ENCODE measurements at places on chromosomes 1 and 21. TPM values are rescaled to one million over a fixed set of nuclear protein-coding genes. Genes with fewer than 3 reads are reported as not detected.

DNA sequence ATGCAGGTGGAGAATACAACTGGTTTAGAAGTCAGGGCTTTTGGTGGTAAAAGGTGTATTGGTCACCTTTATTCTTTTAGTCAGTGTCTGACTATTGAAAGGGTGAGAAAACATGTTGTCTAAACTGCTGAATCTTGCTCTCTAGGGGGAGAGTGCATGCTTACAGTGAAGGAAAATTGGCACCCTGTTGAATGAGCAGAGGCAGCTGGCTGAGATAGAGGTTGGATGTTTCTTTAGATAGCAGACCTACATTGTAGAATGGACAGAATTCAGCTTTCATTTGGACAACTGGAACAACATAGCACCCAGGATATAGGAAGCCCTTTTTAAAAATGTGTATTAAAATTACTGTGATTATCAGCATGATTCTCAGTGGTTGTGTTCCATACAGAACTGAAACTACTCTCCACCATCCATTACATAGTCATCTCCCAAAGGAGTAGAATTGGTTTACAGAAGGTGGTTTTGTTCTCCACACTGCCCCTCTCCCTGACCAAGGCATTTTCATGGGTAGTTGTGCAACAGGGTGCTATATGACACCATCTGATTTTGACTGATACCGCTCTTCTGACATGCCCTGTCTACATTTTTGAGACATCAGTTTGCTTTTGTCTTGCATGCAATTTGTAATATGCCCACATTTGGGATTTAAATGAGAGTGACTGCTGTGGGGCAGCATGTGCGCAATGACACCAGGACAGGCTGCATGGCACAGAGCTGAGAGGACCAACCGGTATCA is 16.2 kb downstream of the RHOU start:
- no peak overlapping the region for H3K27ac ChIP-seq
- DNase-seq, result no peak
- no peaks in the 10 kb centered on the region for H3K4me1 ChIP-seq
- H3K27me3 ChIP-seq, result no peaks in the 10 kb centered on the region
- peaks cover 3% of the 10 kb centered on the region for H3K36me3 ChIP-seq

TXLNA gene
- 39.8 TPM for polyA plus RNA-seq

- no peak overlapping the region for H3K4me3 ChIP-seq
- H3K4me1 ChIP-seq, result no peaks in the 10 kb centered on the region
- H3K36me3 ChIP-seq, result no peaks in the 10 kb centered on the region
- DNase-seq, result no peak
- H3K27me3 ChIP-seq, result no peaks in the 10 kb centered on the region
Observed at GRCh38 chr1:23202263-23202749, 15.0 kb downstream of the HTR1D start.

- no peak overlapping the region for H3K4me3 ChIP-seq
- H3K27me3 ChIP-seq, result no peaks in the 10 kb centered on the region
- DNase-seq, result no peak
- H3K27ac ChIP-seq, result no peak overlapping the region
- H3K4me1 ChIP-seq, result no peaks in the 10 kb centered on the region
Observed at GRCh38 chr1:14794136-14794768, 195.8 kb downstream of the KAZN start.

- no peak overlapping the region for H3K27ac ChIP-seq
- no peak overlapping the region for H3K4me3 ChIP-seq
- DNase-seq, result no peak
Observed at GRCh38 chr1:153651771-153652170, 6.7 kb upstream of the SNAPIN start.

DNA sequence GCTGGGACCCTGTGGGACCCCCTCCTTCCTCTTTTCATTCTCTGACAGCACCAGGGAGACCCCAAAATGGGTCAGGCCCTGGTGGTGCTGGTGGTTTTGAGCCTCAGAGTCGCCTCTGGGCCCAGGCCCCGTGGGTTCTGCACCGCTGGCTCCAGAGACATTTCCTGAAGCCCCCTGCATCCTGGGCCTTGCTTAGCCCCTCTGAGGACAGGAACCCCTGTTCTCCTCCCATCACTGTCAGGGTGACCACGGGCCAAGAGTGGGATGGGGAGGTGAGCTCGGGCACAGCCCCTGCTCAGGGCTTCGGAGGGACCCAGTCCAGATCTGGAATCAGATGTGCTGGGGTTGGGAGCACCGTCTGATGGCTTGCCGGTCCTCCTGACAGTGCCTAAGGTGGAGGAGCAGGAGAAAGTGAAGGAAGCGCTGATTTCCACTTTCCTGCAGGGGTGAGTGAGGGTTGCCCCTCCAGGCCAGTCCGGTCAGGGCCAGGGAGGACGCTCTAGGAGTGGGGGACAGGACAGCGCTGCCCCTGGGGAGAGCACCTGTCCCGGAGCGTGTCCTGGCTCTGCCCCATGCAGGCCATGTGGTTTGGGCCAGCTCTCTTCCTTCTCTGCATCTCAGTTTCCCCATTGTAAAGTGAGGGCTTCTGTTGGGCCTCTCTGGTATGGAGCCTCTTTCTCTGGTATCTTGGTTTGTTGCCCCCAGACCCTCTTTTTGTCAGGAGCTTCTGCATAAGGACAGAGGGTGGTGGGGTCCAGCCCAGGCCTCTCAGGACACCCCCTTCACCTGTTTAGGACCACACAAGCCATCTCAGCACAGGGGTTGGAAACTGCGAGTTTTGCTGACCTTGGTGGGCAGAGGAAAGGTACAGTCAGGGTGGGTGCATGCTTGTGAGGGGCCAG is 71.0 kb downstream of the TRIM11 start:
- no peak overlapping the region for H3K4me3 ChIP-seq
- no peaks in the 10 kb centered on the region for H3K27me3 ChIP-seq
- no peaks in the 10 kb centered on the region for H3K36me3 ChIP-seq
- no peaks in the 10 kb centered on the region for H3K4me1 ChIP-seq
- no peak overlapping the region for H3K27ac ChIP-seq

KPRP gene
- not detected for polyA plus RNA-seq

DNA sequence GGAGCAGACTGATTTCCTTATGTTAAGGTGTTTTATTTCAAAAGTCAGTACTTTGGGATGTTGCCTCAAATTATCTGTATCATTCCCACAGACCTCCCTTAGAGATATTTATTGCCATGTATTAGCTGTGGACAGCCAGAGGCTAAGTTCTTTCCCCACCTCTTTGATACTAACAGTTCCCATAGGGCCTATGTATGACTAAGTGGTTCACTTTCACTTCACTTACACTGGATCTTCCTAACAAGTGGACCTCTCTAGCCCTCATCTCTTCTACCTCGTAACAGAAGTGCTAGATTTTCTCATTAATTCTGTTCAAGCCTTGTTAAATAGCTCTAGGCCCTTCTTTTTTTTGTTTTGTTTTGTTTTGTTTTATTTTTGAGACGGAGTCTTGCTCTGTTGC is 6.2 kb downstream of the TRAF5 start:
- no peak overlapping the region for H3K4me3 ChIP-seq
- no peaks in the 10 kb centered on the region for H3K36me3 ChIP-seq

Data from left lung (tissue), 14 donors.